ENCODE measurements at places on chromosomes 4 and X.

- no peak for DNase-seq
Observed at GRCh38 chr4:69760455-69760854, at the start of gene SULT1B1. Gene SULT1B1 (minus strand): TSS chr4:69760620. CDS start chr4:69755217, 5,403 bp downstream.

GRCh38 chrX:115940348-115940747 lies 230.2 kb upstream of the AGTR2 start:
- no peak for DNase-seq

GRCh38 chr4:22029803-22030202 lies 81.2 kb upstream of the KCNIP4 start:
- no peak for DNase-seq

DNA sequence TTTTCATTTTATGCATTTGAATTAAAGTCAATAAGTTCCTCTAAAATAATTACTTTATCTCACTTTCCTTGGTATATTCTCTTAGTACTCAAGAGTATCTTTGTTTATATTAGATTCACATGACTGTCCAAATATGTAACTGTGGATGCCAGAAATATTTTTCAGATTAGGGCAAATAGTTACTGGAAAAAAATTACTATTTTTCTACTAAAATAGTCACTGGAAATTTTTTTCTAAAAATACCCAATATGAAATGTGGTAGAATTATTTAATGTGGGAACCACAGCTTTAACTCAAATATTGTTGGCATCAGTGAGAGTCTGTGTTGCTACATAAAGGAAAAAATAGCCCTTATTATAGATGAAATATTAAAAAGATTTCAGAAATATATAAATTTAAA lies 70.4 kb upstream of the NMU start:
- no peak for DNase-seq

DNA sequence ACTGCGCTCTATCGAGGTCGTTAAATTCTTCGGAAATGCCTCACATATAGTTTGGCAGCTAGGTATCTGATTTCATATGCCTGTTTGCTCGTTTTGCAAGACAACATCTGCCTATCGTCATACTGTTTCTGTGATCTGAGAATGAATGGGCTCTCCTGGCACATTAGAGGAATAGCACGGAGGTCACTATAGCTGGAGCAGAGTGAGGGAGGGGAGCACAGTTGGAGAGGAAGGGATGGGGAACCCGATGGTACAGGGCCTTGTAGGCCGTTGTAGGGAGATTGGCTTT lies 552 bp downstream of the IKBKG start:
- DNase-seq: no peak

DNA sequence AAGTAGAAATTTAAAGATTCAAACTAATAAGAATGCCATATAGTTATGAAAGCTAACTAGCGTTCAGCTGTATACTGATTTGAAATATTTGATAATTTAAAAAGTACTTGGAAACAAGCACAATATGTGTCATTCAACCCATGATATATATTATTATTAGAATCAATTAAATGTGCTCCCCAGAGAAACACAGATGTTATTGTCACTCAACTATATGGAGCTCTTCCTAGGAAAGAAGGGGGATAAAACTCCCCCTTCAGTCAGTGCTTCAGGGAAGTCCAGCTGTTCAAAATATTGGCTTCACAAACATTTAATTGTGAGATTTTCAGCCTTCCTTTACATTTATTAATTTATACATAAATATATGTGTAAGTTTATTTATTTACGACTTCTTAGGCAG lies 135.9 kb downstream of the SLC4A4 start:
- DNase-seq: no peak

- DNase-seq: no peak
Observed at GRCh38 chrX:110397904-110398303, 39.3 kb downstream of the RTL9 start.

DNA sequence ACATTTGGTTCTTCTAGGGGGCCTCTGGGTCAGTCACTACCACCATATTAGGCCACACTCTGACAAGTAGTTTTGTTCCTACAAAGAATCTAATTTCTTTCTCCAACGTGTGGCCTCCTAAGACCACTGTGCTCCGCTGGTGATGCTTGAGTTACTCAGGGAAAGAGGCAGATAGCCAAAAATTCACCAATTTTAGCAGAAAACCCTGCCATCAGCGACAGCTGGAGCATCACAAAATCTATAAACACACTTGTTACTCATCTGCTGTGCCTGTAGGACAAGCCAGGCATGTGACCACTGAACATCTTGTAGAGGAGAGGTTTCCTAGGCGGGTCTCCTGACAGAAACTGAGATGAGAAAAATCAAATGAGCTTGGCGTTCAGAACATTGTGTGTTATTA lies 105.4 kb downstream of the SYNPO2 start:
- DNase-seq: no peak

DNA sequence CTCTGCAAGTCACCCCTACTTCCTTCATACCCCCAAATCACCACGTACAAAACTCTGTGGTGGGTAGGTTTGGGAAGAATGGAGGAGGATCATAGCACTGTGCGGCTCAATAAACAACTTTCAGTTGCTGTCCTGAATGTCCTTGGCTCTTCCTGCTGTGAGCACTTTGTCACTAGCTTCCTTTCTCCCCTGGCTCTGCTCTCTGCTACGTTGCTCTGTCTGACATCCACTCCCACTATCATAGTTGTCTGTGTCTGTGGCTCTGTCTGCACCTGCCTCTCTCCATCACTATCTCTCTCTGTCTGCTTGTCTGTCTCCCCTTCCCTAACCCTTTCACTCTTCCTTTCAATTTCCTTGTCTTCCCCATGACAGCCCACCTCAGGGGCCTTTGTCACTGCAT lies 21.2 kb upstream of the SMPX start:
- no peak for DNase-seq

- no peak for DNase-seq
Observed at GRCh38 chr4:102692474-102692873, 68.3 kb downstream of the MANBA start.

DNA sequence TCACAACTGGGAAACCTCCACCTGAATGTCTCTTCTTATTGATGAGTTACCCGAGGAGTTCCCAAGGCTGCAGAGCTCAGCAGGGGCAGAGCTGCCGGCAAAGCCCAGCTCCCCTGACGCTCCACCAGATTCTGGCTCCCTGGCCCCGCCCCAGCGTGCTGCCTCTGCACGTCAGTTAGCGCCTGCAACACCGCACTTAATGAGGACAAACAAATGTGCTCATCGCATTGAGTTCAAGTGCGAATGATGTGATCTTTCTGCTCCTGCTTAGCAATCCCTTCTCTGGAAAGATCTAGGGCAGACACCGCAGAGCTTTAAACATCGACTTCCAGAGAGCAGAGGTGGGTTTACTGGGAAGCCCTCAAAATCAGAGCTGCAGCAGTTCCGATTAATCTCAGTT lies 55.5 kb upstream of the FBXW7 start:
- DNase-seq: peak; percentile 32

DNA sequence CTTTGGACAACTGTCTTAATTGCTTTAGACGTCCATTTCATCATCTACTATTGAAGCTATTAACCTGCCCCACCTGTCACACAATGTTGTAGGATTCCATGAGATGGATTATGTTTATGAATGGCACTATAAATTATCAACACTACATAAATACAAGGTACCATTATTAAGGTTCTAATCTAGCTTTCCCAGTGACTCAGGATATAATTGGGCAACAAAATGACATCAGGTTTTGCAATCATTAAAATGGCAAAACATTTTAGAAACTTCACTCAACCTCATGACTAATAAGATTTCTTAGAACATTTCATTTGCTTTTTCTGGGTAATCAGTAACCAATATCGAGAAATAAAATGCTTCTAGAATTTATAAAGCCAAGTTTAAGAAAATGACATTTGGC lies 9.2 kb downstream of the HOPX start:
- no peak for DNase-seq

DNA sequence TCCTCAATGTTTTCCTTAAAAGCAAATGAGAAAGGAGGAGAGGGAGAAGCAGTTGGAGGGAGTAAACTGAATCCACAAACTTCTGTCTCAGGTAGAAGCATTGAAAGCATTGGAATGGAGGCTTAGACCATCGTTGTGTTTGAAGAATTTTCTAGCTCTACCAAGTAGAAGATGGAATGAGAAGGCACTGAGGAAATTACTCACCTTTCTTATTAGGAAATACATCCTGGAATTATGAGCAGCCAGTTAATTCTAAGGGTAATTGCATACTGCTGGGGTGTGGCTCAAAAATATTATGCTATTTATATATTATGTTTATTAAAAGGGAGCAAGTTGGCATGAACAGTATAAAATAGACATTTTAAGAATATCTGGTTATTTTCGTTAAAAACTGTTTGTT lies 12.9 kb downstream of the PGM2 start:
- no peak for DNase-seq

GRCh38 chr4:1354136-1354982 lies 7.4 kb downstream of the UVSSA start:
- DNase-seq: no peak

DNA sequence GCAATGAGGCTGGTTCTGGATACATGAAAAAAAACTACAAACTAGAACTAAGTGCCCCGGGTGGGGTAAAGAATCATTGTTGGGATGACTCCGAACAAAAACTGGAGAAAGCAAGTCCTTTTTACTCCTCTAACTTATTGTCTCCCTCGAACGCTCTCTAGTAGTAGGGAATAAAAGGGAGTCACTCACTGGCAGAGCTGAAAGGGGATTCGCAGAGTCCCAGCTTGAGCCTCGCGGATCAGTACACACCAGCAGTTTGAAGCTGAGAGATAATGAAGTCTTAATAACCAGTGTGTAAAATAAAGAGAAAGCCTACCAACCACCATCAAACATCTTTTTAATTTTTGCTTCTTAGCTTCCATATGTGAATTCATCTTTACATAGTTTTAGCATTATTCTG lies 521.9 kb upstream of the ARX start:
- DNase-seq: no peak

GRCh38 chrX:111507933-111508332 lies 3.5 kb upstream of the SERTM2 start:
- no peak for DNase-seq
